Activated T-helper 2 cell treated with anti-CD3 and anti-CD28 coated beads, Interferon-gamma antibody, Interleukin-2, Interleukin-4, amounts not matched to agents 10 μg/mL and 5 μg/mL and 100 μg/mL, durations not matched to agents 14 hours and 24 hours and 36 hours (primary cell): ENCODE measurements at places on chromosomes 12 and 14.
A peak's percentile ranks its signal among the peaks of the same experiment; 100 is the strongest.

GRCh38 chr12:32535288-32535999, 136.1 kb downstream of the FGD4 start:
- H3K4me3 ChIP-seq, result no peak overlapping the region
- H3K27me3 ChIP-seq, result peaks cover 41% of the 10 kb centered on the region
- no peaks in the 10 kb centered on the region for H3K36me3 ChIP-seq
- H3K4me1 ChIP-seq, result peaks cover 14% of the 10 kb centered on the region

DNA sequence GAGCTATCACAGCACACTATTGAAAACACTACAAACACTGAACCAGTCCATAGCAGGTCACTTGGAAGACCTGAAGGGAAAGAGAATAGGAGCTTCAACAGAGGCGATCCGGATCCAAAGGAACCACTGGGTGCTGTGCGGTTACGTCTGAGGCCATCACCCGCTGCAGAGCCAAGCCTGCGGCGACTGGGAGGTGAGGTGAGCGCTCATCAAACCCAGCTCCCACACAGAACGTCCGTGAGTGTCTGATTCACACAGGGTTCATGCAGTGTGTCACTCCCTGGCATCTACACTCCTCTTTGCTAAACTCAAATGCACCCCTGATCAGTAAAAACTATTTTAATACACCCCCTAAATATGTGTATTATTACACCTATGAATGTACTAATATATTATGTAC, 64.1 kb downstream of the TMEM132D start:
- no peak overlapping the region for H3K4me3 ChIP-seq
- no peaks in the 10 kb centered on the region for H3K36me3 ChIP-seq
- DNase-seq, result no peak
- H3K4me1 ChIP-seq, result no peaks in the 10 kb centered on the region
- no peaks in the 10 kb centered on the region for H3K27me3 ChIP-seq

DNA sequence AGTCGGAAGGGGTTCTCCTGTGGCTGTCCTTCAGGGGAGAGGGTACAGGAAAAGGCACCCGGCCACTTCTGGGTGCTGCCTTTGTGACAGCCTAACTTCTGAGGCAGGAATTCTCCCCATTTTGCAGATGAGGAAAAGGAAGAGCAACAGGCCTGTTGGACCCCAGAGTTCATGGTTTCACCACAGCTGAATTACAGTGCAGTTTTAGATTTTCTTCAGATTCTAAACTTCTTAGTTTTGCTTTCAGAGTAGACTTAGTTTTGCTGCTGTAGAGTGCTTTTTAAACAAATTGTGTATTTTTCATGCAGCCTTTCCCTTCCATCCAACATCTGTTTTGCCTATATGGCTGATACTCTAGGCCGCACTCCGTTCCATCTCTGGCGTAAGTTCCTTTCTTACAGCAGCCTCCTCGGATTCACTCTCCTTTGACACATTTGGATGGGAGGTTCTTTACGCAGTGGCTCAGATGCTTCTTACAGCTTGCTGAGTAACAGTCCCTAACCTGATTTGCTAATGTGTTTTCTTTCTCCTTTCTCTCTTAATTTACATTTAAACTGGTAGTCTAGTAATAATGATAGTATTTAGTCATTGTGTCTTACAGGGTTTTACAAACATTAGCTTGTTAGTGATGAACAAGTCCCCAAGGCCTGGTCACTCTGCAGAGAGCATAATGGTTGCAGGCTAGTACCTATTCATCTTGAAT, 7.8 kb downstream of the TRAF3 start:
- DNase-seq, result no peak
- peak overlapping the region; percentile 64 for H3K27ac ChIP-seq
- peaks cover 45% of the 10 kb centered on the region for H3K36me3 ChIP-seq
- H3K4me1 ChIP-seq, result peaks cover 54% of the 10 kb centered on the region
- H3K4me3 ChIP-seq, result no peak overlapping the region
- H3K27me3 ChIP-seq, result no peaks in the 10 kb centered on the region

- DNase-seq, result no peak
- H3K27ac ChIP-seq, result no peak overlapping the region
- peaks cover 6% of the 10 kb centered on the region for H3K4me1 ChIP-seq
- H3K36me3 ChIP-seq, result no peaks in the 10 kb centered on the region
- no peak overlapping the region for H3K4me3 ChIP-seq
Observed at GRCh38 chr12:117105902-117106301, 6.7 kb upstream of the TESC start.

DNA sequence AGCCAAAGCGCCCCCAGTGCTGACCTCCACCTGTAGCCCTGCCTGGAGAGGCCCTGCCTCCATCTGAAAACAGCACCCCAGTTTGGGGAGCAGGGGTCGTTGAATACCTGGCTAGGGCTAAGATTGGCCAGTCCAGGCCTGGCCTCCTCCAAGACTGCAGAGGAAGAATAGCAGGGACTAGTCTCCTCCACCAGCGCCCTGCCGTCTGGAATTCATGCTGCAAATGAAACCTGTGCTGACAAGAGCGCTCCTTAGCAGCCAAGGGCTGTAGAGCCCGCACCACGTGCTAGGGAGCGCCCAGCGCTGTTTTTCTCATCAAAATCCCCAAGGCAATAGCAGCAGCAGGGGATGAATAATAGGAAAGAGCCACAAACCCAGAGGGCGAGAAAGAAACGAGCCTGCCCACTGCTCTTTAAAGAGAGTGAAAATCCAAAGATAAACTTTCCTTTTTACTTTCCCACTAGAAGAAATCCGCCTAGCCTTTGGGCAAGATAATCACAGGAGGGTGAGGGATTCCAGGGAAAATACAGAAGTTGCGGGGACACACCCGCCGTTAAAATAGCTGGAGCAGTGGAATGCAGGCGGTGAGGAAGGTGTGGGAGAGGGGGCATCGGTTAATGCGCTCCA, 3.3 kb downstream of the COL2A1 start:
- H3K4me3 ChIP-seq, result peak overlapping the region; percentile 71
- H3K36me3 ChIP-seq, result no peaks in the 10 kb centered on the region
- peaks cover 81% of the 10 kb centered on the region for H3K27me3 ChIP-seq

DNA sequence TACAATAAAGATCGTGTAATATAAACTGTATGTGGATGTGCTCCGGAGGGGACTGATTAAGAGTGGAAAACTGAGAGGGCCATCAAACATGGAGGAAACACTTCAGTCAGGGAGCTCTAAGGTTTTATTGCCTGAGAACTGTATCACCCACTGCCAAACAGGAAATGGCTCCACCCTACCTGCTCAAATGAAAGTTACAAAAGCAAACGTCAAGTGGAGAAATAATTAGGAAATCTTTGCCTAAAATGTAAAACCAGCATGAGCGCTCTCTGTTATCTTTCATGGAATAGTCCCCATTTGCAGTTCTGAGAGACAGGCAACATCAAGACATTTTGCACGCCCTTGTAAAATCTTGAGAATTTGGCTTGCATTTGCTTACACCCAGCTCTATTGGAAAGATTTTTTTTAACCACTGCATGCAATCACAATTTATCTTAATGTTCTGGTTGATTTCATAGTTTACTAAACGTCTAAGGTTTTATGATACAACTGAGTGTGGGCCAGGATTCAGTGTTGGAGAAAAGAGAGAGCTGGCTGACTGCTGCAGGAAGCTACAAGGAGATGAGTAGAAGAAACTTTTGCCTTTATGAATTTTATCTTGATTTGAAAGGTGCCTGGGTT, 344.0 kb upstream of the PRICKLE1 start:
- H3K27me3 ChIP-seq, result no peaks in the 10 kb centered on the region
- no peak overlapping the region for H3K27ac ChIP-seq
- no peak overlapping the region for H3K4me3 ChIP-seq
- H3K4me1 ChIP-seq, result no peaks in the 10 kb centered on the region
- no peaks in the 10 kb centered on the region for H3K36me3 ChIP-seq

GRCh38 chr12:98741556-98742265, 96.6 kb downstream of the APAF1 start:
- H3K36me3 ChIP-seq, result no peaks in the 10 kb centered on the region
- H3K4me1 ChIP-seq, result peaks cover 65% of the 10 kb centered on the region
- peaks cover under 1% of the 10 kb centered on the region for H3K27me3 ChIP-seq
- peak overlapping the region; percentile 35 for H3K4me3 ChIP-seq
- H3K27ac ChIP-seq, result peak overlapping the region; percentile 92

- H3K4me1 ChIP-seq, result no peaks in the 10 kb centered on the region
- no peak overlapping the region for H3K4me3 ChIP-seq
- no peak for DNase-seq
- no peak overlapping the region for H3K27ac ChIP-seq
- H3K27me3 ChIP-seq, result no peaks in the 10 kb centered on the region
Observed at GRCh38 chr14:24954037-24954699, 95.8 kb downstream of the STXBP6 start.

DNA sequence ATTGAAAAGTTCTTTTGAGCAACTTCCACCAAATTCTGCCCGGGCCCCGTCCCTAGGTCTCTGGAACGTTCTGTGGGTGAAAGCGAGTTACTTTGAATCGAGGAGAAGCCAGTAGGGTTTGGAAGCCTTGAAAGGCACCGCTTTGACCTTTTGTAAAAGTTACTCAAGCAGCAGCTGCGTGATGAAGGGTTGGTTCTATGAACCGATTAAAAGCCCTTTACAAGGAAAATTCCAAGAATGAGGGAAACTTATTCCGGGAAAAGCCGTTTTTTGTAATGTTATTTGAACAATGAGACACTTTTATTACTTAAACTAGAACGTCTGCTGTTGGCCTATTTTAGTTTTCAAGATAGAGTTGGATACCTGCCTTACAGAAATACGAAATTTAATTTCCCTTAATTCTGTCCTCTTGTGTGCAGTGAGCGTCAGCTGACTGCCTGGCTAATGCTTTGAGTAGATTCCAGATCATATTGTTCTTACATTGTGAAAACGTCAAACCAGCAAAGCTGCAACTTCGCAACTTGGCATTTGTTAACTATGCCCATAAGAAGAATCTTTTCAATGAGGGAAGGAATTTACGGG, 906 bp downstream of the LARP4 start:
- peaks cover 2% of the 10 kb centered on the region for H3K27me3 ChIP-seq
- no peak for DNase-seq
- H3K4me3 ChIP-seq, result peak overlapping the region; percentile 95
- H3K4me1 ChIP-seq, result peaks cover 24% of the 10 kb centered on the region
- peaks cover 32% of the 10 kb centered on the region for H3K36me3 ChIP-seq

- H3K27me3 ChIP-seq, result no peaks in the 10 kb centered on the region
- no peaks in the 10 kb centered on the region for H3K4me1 ChIP-seq
- DNase-seq, result no peak
- no peaks in the 10 kb centered on the region for H3K36me3 ChIP-seq
- H3K27ac ChIP-seq, result no peak overlapping the region
- no peak overlapping the region for H3K4me3 ChIP-seq
Observed at GRCh38 chr12:108190529-108190928, 61.4 kb downstream of the WSCD2 start.

DNA sequence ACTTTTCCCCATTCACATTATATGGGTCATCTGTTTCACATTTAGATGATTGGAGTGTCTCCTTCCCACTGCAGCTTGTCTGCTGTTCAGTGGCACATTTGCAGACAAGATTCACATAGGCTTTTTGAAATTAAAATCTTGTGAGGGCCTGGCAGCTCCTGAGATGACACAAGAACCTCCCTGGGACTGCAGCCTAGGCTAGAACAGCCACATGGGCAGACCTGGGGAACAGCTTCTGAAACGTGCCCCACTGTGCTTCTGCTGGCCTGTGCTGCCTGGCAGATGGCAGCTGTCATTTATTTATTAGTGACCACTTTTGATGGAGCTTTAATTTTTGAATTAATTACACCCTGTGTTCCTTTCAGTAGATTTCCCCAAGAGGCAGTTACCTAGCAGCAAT, 137.4 kb downstream of the GRIP1 start:
- no peak for DNase-seq
- H3K4me3 ChIP-seq, result no peak overlapping the region
- H3K27ac ChIP-seq, result no peak overlapping the region
- no peaks in the 10 kb centered on the region for H3K27me3 ChIP-seq
- no peaks in the 10 kb centered on the region for H3K36me3 ChIP-seq

GRCh38 chr14:96207686-96208085, 3.0 kb downstream of the BDKRB2 start:
- peaks cover 14% of the 10 kb centered on the region for H3K27me3 ChIP-seq
- H3K4me3 ChIP-seq, result no peak overlapping the region
- no peak overlapping the region for H3K27ac ChIP-seq

DNA sequence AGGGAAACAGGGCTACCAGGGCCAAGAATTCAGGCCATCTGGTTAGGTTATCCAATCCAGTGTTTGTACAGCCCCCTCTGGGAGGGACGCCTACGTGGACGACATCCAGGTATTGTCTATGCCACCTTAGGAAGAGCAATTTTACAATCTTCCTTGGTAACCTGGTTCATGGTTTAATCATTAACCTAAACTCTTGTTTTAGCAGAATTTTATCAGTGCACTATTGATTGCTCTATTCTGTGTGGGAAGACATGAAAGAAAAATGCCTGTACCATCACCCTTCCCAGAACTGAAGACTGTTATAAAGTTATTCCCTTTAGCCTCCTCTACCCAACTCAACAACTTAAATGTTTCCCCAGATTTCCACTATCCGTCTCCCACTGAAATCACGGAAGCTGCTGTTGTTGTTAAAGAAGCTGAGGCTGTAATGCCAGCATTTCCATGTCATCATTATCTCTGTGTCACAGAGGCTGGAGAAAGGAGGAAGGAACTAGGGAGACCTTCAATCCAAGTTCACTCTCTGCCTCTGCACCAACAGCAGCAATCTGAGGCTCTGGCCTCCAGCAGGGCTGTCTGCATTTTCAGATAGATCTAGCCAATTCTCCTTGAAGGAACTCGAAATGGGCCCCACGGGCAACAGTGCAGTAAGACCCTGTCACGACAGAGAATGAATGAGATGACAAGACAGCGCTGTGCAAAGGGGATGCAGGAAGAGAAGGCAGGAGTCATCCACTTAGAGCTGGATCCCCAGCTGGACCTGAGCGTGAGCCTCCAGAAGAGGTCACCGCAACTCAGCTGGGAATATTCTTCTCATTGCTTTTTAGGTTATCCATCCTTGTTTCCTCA, 183.4 kb upstream of the GZMB start:
- DNase-seq, result no peak
- H3K36me3 ChIP-seq, result no peaks in the 10 kb centered on the region
- no peak overlapping the region for H3K27ac ChIP-seq
- H3K4me3 ChIP-seq, result no peak overlapping the region
- no peaks in the 10 kb centered on the region for H3K4me1 ChIP-seq

DNA sequence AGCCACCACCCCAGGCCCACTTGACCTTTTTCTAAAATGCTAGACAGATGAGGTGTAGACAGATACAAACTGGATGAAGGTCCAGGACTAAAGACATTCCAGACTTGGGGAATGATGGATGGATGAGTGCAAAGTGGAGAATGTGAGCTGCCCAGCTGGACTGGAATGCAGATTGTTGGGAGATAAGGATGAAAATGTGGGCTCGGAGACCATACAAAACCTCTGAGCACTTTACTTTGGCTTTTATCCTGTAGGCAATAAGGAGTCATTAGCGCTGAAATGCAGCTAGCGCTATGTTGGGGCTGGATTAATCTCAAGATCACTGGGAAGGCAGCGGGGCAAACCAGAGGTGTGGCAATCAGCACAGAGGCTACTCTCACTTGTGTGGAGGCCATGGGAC, 64.7 kb upstream of the GNPNAT1 start:
- peaks cover 4% of the 10 kb centered on the region for H3K4me1 ChIP-seq
- H3K4me3 ChIP-seq, result no peak overlapping the region
- no peak for DNase-seq
- H3K36me3 ChIP-seq, result no peaks in the 10 kb centered on the region
- no peaks in the 10 kb centered on the region for H3K27me3 ChIP-seq
